ENCODE measurements at places on chromosomes 5 and 9.

DNA sequence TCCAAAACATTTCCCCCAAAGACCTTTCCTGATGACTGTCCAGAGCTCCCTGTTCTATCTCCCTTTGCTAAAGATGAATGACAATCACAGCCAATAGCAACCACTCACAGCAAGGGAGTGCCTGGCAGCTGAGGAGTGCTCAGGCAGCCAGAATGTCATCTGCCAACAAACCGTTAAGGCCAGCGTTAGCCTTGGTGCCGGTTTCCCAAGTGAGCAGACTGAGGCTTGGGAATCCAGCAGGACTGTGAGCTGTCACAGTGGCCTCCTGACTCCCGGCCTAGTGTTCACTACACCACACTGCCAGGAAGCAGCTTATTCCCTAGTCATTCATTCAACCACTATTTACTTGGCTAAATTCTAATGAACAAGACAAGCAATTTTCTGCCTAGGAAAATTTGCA is 24.7 kb downstream of the STK10 start:
- peak; percentile 34 for DNase-seq

DNA sequence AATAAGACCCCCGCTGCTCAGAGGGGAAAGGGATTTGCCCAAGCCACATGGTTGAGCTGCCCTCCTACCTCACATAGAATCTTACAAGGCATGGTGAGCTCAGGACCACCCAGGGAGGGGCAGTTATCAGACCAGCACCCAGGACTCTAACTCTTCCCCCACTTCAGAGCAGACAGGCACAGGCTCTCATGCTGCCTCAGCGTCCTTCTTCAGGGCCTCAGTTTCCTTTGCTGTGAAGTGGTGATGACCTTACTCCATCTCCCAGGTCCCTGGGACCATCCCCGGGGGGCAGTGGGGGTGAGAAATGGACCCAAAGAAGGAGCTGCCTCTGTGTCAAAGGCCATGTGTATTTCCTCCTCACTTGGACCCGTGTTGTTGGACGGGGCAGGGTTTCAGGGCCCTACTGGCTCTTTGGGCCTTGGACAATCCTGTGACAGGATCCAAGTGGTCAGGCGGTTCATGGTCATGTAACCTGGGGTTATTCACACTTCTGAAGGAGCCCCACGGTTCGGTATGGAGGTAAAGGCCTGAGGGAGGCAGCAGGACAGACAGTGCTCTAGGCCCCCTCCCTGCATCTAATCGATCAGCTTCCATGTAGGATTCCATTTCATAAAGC is 31.7 kb upstream of the CSF1R start:
- no peak for DNase-seq

GRCh38 chr5:141692533-141692888 is 10.5 kb upstream of the ARAP3 start:
- DNase-seq, result no peak

GRCh38 chr9:92189782-92190535 is 74.7 kb upstream of the SPTLC1 start:
- no peak for DNase-seq

- DNase-seq, result no peak
These were observed 226.6 kb downstream of the CD180 start for GRCh38 chr5:66969963-66970362.

DNA sequence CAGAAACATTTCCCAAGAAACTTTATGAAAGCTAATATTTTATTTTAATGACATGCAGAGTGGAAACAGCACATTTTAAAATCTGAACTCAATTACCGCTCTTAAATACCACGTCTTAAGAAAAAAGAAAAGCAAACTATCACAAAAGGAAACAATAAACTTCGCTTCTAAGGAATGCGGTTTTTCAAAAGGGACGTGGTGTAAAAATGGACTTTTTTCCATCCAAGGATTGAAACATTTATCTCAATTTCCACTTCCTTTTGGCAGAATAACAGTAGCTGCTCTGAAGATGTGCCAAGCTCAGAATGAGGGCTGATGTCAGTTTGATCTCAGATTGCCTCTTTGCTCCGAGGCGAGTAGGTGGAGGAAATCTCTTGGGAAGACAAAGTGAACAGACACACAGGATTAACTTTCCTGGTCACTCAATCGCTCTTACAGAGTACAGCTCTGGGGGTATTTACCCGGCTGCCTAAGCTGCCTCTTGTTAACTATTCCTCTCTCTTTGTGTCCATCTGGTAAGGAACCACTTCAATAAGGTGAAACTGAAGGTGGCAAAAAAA is 158.5 kb downstream of the TRPM6 start:
- DNase-seq, result peak; percentile 26

DNA sequence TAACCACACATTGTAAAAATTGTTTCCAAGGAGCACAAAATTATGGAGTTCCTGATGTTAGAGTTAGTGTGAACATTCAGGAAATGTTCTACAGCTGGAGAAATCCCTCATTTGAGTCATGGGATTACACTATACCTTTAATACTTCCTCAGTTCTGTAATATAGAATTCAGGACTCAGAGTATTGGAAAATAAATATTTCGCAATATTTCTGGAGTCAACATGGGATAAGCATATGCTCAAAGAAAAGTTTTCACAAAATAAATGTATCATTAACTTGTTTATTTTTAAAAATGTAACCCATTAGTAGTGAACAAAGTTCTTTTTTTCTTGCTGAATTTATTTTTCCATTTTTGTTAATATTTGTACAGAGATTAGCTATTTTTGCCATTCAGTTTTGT is 8.6 kb downstream of the CYLC2 start:
- no peak for DNase-seq

DNA sequence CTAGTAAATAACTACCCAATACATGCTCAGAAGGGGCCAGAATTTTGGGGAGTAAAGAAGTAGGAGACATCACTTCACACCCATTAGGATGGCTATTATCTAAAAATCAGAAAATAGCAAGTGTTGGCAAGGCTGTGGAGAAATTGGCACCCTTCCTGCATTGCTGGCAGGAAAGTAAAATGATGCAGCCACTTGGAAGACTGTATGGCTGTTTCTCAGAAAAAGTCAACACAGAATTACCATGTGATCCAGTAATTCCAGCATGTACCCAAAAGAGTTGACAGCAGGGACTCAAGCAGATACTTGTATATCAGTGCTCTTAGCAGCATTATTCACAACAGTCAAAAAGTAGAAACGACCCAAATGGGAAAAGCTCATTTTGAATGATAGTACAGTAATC is 107.6 kb downstream of the APBA1 start:
- no peak for DNase-seq

GRCh38 chr5:68548959-68549676 is 333.6 kb downstream of the PIK3R1 start:
- DNase-seq, result peak; percentile 82

GRCh38 chr5:163473635-163474243 is 13.3 kb downstream of the HMMR start:
- DNase-seq, result peak; percentile 60

- no peak for DNase-seq
These were observed 12.9 kb downstream of the MYORG start for GRCh38 chr9:34363619-34364351.

DNA sequence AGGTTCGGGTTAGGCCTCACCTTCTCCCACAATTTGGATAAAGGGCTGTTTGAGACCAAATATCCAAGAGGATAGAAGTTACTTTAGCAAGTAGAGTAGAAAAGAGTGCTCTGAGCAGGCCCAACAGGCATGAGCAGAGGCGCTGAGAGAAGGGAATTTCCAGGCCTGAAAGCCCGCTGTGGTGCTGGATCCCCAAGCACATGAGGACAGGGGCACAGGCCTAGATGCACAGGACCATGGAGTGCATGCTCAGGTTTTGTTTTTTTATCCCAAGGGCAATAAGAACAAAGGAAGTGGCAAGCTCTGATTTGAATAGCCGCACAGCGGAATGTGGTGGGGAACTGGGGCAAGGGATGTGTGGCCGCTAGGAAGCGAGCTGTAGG is 33.3 kb downstream of the OSMR start:
- DNase-seq, result no peak

GRCh38 chr5:54831233-54831632 is 154.2 kb downstream of the ESM1 start:
- DNase-seq, result no peak

DNA sequence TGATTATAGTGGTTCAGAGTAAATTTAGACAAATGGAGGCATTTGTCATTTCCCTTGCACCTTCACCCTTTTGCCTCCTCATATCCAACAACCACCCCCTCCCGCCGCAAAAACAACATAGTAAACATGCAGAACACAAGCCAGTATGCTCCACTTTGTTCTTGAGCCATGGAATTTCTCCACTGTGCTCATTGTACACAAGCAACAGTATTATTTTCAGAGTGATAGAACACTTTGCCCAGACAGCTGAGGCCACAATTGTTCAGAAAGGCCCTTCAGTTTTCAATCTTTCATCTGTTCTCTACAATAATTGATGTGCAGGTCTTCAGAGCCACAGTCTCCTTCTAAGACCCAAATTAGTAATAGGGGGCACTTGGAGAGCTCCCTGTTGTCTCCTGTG is 272.8 kb upstream of the SLC30A5 start:
- DNase-seq, result no peak

GRCh38 chr5:133890776-133891280 is 77.6 kb downstream of the C5orf15 start:
- DNase-seq, result no peak

DNA sequence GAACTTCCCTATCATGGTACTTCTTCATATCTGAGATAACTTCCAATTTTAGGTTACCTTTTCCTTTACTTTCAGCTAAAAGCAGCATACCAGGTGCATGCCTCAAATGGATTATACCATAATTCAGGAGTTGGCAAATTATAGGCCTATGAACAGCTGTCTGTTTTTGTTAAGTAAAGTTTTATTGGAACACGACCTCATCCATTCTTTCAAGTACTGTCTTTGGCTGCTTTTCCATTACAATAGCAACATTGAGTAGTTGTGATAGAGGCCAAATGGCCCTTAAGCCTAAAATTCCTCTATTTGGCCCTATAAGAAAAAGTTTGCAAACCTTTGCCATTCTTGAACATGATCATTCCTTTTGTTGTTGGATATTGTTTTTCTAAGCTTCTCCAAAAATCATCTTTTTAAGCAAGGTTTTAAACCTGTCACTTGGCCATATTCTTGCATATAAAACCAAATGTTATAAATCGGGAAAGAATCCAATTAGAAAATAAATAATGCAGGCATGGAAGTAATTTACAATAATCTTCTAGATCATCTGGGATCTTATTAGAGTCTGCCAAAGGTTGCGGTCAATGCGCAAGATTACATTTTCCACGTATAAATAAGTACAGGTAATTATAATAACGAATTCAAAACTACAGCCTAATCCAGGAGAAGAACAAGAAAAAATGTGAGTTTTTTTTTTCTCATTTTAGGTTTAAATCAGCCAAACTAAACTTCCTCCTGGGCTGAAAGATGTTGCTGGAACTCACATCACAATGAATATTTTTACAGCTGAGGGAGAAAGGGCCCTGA is 226.5 kb upstream of the ANKRD55 start:
- DNase-seq, result no peak

GRCh38 chr5:69024241-69024651 is 69.6 kb upstream of the SLC30A5 start:
- DNase-seq, result peak; percentile 61

GRCh38 chr9:20903212-20903611 is 128.2 kb downstream of the HACD4 start:
- no peak for DNase-seq

- DNase-seq, result no peak
These were observed 114.8 kb downstream of the ROR2 start for GRCh38 chr9:91835216-91835615.

DNA sequence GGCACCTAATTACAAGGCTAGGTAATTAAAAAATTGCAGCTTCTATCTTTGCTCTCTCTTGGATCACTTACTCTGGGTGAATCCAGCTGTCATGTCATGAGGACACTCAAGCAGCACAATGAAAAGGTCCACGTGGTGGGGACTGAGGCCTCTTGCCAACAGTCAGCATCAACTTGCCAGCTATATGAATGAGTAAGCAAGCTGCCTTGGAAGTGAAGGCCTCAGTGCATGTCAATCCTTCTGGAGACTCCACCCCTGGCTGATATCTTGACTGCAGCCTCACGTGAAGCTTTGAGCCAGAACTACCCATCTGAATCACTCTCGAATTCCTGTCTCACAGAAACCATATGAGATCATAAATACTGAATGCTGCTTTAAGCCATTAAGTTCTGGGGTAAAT is 140.5 kb downstream of the SNX18 start:
- peak; percentile 51 for DNase-seq

- DNase-seq, result no peak
These were observed 42.8 kb upstream of the HK3 start for GRCh38 chr5:176941951-176942350.

GRCh38 chr9:79020276-79020675 is 551.5 kb upstream of the TLE4 start:
- no peak for DNase-seq

GRCh38 chr9:137828527-137829259 is 48.9 kb upstream of the CACNA1B start:
- DNase-seq, result peak; percentile 8

- DNase-seq, result peak; percentile 36
These were observed 388.0 kb downstream of the ACTL7B start for GRCh38 chr9:108467653-108468324.

GRCh38 chr5:125422342-125422741 is 675.9 kb upstream of the ZNF608 start:
- no peak for DNase-seq

DNA sequence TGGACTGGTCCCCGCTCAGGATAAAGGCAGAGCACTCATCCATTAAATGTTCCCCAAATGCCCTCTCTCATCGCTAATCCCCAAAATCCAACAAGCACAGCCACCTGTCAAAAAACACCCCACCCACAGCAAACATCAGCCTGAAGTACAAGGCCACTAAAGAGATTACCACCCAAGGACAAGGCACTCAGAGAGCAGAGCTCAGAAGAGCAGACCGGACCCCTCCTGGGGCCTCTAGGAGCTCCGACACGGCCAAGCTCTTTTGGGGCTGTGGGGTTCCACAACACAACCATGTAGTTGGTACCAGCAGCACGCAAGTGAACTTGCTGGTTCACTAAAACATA is 9.8 kb downstream of the VDAC1 start:
- DNase-seq, result no peak

GRCh38 chr5:17355586-17356346 is 138.3 kb downstream of the BASP1 start:
- peak; percentile 77 for DNase-seq

DNA sequence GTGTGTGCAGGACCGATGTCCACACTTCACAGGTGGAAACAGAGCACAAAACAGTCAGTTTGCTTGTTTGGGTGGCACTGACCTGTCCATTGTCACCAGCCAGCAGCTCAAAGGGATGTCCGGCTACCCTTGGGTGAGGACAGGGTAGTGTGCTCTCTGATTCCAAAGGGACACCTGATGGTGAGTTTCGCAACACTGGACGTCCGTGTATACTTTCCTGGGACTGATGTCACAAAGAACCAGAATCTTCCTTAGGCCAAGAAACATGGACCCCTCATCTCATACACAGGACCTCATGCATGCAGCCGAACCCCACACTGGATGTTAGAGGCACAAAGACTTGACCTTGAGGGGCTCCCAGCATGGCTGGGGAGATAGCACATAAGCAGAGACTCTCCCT is 22.2 kb upstream of the CPLX2 start:
- no peak for DNase-seq

DNA sequence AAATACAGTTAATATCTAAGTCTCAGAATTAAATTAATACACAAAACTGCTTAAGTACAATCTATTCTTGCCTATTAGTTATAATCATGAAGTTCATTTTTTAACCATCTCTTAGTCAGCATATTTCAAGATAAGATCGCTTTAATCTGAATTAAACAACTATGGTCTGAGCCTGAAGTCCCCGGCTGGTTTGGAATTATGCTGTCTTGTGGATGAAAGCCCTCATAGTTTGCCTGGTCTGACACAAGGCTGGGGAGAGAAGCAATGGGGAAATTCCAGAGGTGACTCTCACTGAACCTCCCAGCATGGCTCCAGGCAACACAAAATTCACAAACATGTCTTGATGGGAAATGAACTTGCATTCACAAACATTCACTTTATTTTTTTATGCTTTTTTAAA is 28.0 kb upstream of the GRAMD2B start:
- no peak for DNase-seq

All from fibroblast of lung (primary cell).